AG04449 (cell line): ENCODE measurements at places on chromosomes 2 and 18.

- DNase-seq = no peak
These were observed 29.4 kb upstream of the RTTN start for GRCh38 chr18:70234667-70235459.

- no peak for DNase-seq
These were observed 35.2 kb downstream of the COPS8 start for GRCh38 chr2:237120916-237121315.

DNA sequence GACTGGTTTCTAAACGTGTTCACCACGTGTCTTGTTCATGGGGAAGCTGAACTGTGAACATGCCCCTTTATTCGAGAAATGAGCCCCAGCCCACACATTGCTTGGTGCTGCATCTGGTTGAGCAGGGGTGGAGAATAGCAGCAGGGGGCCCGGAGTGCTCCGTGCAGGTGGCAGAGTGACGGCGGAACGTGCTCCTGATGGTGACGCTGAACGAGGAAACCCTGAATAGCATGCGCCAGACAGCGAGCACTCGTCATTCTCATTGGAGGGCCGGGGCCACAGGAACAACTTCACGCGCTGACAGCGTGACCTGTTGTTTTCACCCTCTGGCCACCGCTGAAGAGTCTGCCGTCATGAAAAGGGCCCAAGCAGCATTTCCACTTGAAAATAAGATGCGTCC, 125.8 kb upstream of the TPO start:
- DNase-seq = no peak

DNA sequence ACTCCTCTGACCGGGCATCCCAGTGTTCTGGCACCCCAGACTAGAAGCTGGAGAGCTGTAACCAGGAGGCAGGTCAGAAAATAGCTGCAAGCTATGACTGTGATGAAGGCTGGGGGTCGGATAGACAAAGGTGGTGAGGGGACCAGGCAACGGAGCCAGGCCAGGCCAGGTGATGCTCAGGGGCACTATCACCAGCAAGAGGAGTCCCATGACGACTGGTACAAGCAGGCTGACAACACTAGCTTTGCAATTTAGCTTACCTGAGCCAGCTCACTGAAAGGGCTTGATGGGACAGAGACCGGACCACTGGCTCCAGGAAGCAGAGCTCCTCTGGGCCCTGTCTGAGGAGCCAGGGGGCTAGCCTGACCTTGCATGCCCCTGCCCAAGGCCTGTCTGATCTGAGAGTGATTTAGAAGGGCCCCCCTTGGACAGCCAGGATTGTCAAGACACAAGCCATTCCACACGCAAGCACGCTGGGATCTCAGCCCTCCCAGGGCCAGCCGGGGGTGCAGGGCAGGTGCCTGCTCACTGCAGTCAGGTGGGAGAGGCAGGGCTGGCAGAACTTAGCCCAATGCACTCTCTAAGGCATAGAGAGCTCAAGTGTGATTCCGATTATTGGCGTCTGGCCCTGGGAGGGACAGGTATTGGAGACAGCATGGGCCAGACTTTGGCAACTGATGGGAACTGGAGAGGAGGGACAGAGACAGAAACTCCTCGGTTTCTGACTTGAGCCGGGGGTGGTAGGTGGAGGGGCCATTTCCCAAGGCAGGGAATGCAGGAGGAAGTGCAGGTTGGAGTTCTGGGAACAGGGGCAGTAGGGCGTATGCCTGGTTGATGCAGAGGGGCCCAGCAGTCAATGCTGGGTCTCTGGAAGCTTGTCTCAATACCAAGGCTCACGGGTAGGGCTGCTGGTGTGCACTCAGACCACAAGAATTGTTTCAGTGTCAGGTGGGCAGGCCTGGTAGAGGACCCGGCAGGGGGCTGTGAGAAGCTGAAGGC, 47.7 kb downstream of the MYO7B start:
- DNase-seq = no peak

GRCh38 chr2:141496810-141497209, 634.0 kb downstream of the LRP1B start:
- DNase-seq = no peak

DNA sequence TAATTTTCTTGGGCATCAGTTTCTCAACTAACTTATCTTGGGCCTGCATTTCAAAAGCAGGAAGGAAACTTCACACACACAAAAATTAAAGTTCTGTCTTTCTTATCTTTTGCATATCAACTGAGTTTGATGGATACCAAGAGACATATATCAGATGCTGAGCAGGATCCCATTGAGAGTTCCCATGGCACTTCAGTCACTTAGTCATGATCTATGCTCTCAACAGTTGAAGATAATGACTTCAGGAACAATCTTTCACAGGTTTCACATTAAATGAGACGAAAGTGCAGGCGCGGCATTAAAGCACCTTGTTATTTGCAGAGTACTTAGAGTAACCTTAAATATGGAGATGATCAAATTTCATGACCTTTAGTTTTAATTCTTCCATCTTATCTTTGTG, 2139.8 kb upstream of the CELF4 start:
- no peak for DNase-seq

DNA sequence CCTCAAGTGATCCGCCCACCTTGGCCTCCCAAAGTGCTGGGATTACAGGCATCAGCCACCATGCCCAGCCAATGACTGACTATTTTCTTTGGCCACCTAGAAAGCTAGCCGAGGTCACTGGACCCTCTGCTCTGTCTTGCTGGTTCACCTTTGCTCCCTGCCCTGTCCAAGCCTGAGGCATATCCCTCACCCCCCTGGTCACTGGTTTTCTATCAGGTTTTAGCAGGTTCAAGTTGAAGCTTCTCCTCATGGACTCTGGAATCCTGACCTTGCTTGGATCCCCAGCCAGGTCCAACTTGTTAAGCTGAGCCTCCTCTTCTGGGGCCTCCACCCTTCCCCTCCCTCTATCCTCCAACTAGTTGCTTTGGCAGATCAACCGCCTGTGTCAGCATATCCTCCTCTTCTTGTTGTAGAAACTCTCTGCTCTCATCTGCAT, 33.4 kb downstream of the PAX8 start:
- no peak for DNase-seq
